NCI-H460 (cell line): ENCODE measurements at places on chromosomes 12 and 14.

DNA sequence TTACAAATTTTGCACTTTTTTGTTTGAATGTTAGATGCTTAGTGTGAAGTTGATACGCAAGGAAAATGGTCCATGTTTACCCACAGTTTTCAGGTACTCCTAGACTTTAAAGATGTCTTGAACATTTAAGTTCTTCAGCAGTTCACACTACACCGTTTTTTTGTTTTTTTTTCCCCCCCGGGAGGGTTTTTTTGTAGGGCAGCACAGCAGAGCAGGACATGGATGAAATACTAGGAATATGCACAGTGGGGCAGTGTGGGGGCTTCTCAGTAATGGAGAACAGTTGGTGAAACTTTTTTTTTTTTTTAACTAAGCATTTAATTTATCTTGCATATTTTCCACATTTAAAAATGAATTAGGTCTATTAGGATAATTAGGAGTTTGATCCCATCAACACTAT is 4.9 kb downstream of the RAN start:
- DNase-seq, result no peak

DNA sequence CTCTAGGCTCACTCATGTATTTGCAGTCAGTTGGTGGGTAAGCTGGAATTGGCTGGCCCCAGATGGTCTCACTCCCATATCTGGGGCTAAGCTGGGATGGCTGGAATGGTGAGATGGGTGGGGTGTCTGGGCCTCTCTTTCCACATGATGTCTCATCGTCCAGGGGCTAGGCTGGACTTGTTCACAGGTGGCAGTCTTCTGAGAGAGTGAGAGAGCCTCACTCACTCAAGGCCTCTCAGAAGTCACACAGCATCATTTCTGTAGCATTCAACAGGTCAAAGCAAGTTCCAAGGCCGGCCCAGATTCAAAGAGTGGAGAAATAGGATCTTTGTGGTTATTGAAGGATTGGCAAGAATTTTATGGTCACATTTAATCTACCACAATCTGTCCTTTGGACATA is 102.7 kb downstream of the UNC79 start:
- DNase-seq, result no peak

DNA sequence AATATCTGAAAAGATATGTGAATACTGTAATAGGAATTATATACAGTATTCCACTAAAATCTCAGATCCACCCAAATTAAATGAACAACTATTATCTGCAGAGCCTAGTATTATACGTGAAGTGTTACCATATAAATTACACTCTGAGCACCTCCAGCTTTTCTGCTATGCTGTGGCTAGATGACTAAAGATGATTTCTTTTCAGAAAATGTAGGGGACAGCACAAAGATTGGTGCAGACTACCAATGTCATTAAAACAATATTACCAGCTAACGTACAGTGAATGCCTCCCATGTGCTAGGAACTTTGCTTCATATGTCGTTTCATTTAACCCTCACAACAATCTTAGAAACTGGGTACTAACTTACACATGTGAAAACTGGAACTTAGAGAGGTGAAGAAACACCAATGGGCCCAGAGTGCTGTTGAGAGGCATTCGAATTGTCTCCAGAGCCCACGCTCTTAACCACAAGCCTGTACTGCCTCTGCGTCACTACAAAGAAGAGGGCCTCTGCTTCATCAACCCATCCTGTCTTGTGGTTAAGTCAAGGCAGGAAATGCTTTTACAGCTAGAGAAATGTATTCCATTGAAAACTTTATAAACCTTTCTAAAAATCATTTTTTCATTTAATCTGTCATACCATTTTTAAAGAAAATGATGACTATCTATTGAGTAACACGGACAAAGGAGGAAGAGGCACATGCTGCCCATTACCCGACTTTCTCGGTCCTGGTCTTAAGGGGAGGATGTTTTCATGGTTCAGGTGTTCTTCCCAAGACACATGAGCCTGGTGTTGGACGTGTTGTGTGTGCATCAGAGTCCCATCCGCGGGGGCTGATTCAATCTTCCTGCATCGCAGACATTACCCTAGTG is 1.3 kb downstream of the GPR65 start:
- no peak for DNase-seq

DNA sequence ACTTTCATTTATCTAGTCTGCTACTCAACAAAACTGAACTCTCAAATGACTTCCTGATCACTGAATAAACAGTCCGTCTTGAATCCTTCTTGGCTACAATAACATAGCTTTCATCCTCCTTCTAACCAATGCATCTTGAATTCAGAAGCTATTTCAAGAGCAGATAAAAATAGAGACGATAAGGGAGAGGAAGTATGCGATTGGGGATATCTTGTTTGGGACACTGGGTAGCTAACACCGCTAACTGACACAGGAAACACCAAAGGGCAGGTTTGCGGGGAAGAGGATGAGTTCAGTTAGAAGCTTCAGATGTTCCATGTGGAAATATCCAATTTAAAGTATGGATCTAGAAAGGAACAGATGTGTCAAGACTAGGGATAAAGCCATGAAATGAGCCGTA is 102.5 kb downstream of the SLC41A2 start:
- DNase-seq, result no peak

DNA sequence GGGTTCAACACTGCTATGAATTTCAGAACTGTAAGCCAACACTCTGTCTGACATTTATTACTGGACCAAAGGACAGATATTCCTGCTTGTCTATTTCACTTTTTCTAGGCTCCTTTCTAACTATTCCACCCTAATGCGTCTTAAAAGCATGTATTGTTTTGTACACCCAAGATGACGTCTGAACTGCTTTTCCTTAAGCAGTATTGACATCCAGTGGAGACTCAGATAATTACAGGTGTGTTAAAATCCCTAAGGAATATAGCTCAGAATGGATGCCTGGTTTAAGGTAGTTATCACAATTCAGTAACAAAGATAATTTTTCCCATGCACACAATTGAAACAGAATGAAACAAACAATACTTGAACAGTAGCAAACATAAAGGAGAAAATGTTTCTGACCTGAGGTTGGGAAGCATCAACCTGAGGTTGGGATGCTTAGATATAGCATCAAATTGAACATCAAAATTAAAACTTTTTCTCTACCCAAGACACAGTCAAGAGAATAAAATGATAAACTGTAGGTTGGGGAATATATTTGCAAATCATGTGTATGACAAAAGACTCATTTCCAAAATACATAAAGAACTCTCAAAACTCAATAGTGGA is 93.7 kb upstream of the PTPRR start:
- DNase-seq, result peak; percentile 29

- DNase-seq, result peak; percentile 58
Observed at GRCh38 chr14:76647697-76648298, 113.5 kb upstream of the VASH1 start.

- no peak for DNase-seq
Observed at GRCh38 chr12:119687406-119687805, 19.5 kb downstream of the PRKAB1 start.

DNA sequence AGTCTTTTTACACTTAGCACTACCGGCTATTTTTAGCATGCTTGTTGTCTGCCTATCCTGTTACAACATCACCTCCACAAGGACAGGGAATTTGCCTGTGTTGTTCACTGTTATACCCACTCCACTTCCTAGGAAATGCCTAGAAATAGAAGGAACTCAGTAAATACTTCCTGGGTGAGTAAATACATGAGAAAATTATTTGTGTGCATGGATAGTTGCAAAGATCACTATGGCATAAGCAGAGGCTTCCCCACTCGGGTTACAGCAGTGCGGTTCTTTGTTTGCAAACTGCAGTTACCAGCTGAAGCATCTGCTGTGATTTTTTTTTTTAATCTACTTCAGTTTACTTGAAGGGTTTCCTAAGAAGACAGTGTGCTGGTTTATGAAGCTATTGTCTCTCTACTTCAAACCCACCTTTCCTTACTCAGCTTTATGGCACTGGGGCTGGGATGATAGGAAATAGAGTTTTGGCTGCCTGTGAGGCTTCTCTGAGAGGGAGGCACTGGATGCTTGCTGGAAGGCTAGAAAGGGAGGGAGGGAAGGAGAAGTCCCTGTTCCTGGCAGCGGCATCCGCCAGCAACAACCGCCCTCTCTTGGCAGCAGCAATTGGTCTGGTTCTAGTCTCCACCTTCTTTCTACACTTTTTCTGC is 29.0 kb downstream of the PDE6H start:
- no peak for DNase-seq

DNA sequence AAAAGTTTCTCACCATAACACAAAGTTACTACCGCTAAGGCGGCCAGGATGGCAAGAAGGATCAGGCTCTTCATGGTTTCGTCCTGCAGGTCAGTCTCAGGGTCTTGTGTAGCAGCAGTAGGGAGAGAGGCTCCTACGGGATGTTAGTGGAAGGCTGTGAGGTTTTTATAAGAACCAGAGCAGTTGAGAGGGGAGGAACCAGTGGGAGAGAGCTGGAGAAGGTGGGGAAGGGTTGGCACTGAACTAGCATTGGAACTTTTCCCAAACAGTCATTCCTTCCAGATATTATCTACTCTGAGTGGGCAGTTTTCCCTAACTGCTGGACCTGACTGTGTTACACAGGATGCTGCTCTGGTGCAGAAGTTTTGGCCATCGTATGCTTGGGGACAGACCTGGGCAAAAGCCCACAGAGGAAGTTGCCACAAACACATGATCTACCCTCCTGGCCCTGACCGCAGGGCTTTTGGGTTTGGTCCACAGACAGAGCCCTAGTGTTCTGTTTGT is at the start of gene MGP:
Gene MGP, minus strand, starts transcription at position 137 of the 504 bp plus-strand sequence. Its CDS starts 63 bp downstream, at position 74.
- DNase-seq, result no peak

- no peak for DNase-seq
Observed at GRCh38 chr14:42190744-42191143, 584.1 kb downstream of the LRFN5 start.

- no peak for DNase-seq
Observed at GRCh38 chr12:78881685-78882084, 17.1 kb downstream of the SYT1 start.

DNA sequence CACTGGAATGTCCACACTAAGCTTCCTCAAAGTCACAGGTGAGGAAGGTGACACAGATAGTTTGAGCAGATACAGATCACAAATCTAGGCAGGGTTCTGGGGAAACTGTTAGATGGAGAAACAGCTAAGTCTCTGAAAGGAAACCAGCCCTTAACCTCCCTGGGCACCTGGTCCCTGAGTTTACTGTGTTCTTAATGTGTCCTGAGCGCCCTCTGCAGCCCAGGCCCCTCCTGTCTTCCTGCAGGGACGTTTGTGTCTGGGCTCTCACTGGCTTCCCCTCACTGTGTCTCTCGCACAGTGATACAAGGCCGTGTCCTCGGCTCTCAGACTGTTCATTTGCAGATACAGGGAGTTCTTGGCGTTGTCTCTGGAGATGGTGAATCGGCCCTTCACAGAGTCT is 684.3 kb downstream of the TMEM121 start:
- DNase-seq, result no peak

GRCh38 chr12:116672842-116673516 is 64.9 kb downstream of the SPRING1 start:
- DNase-seq, result no peak

DNA sequence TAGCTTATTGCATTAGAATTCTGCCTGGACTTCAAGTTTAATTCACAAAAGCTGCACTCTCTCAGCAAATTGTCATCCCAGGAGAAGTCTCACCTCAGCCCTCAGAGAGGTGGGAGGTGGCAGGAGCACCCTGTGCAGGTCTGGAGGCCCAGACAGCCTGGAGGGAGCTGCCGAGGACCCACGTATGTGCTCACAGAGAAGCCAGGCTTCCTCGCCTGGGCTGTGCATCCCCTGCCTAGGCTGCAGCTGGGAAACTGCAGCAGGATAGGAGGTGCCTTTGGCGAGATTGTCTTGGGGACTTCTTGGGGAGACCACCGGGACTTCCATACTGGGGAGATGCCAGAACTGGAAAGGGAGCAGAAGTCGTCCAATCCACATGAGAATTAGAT is 8.8 kb downstream of the CPNE6 start:
- no peak for DNase-seq

- DNase-seq, result no peak
Observed at GRCh38 chr12:65997056-65997455, 133.5 kb downstream of the LLPH start.

- DNase-seq, result no peak
Observed at GRCh38 chr12:8658346-8658745, 4.3 kb downstream of the MFAP5 start.

- no peak for DNase-seq
Observed at GRCh38 chr12:51589557-51590176, 1.4 kb upstream of the SCN8A start.

DNA sequence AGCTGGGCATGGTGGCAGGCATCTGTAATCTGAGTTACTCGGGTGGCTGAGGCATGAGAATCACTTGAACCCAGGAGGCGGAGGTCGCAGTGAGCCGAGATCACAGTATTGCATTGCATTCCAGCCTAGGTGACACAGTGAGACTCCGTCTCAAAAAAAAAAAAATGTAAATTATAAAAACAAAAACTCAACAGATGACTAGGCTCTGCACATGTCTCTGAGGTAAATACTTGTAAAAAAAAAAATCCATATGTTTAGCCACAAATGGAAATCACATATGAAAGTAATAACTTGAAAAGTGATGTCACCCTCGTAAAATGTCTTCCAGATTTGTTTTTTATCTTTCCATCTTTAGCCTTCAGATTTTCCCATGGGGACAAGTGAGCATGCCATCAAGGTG is 85.0 kb downstream of the KICS2 start:
- DNase-seq, result no peak

GRCh38 chr12:66117242-66117641 is 13.3 kb downstream of the LLPH start:
- DNase-seq, result peak; percentile 24

GRCh38 chr12:10221846-10222245 is 9.2 kb downstream of the GABARAPL1 start:
- no peak for DNase-seq

DNA sequence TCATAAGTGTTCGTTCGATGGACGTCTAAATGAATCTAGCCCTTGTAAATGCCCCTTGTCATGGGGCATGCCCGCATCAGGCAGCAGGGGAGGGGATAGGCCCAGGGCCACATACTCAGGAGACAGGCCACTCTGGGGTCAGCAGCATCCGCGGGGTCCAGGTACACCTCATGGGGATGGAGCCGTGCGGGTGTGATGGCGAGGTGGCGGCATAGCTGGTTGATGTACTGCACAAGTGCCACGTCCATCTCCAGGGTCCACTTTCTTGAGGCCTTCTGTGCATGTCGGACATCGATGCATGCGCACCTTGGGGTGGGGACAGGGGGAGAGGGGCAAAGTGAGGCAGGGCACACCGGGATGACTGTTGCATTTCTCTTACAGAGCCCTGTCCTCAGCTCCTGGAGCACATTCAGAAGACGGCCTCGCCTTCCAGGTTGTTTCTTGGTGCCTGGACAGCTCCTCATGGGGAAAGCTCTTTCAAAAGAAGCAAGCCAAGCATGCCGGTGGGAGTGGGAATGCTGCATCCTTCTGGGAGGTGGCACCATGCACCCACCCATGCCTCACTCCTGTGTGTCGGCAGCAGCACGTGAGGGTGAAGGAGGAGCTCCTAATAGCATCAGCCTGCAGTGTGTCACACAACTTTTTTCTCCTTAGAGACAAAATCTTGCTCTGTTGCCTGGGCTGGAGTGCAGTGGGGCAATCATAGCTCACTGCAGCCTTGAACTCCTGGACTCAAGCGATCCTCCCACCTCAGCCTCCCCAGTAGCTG is 47.4 kb downstream of the TRAFD1 start:
- DNase-seq, result no peak

GRCh38 chr12:106284358-106285105 is 18.0 kb upstream of the TCP11L2 start:
- no peak for DNase-seq
